Spinal cord (tissue), 10 donors: ENCODE measurements at places on chromosomes 11 and 22.

- H3K27me3 ChIP-seq = no peaks in the 10 kb centered on the region
- H3K27ac ChIP-seq = no peak overlapping the region
- H3K4me1 ChIP-seq = peaks cover 20% of the 10 kb centered on the region
- H3K36me3 ChIP-seq = no peaks in the 10 kb centered on the region
These were observed 7.4 kb upstream of the SLC22A12 start for GRCh38 chr11:64583296-64584262.

GRCh38 chr11:70660059-70660888 lies 261.9 kb downstream of the CTTN start:
- peaks cover 57% of the 10 kb centered on the region for H3K4me1 ChIP-seq
- peaks cover 5% of the 10 kb centered on the region for H3K36me3 ChIP-seq
- no peak overlapping the region for H3K27ac ChIP-seq
- DNase-seq = no peak
- peaks cover 2% of the 10 kb centered on the region for H3K27me3 ChIP-seq

- peaks cover 33% of the 10 kb centered on the region for H3K36me3 ChIP-seq
- H3K27ac ChIP-seq = peak overlapping the region; percentile 76
- DNase-seq = no peak
- peaks cover 25% of the 10 kb centered on the region for H3K4me1 ChIP-seq
- H3K4me3 ChIP-seq = no peak overlapping the region
These were observed 8.3 kb downstream of the SREBF2 start for GRCh38 chr22:41841085-41841712.

DNA sequence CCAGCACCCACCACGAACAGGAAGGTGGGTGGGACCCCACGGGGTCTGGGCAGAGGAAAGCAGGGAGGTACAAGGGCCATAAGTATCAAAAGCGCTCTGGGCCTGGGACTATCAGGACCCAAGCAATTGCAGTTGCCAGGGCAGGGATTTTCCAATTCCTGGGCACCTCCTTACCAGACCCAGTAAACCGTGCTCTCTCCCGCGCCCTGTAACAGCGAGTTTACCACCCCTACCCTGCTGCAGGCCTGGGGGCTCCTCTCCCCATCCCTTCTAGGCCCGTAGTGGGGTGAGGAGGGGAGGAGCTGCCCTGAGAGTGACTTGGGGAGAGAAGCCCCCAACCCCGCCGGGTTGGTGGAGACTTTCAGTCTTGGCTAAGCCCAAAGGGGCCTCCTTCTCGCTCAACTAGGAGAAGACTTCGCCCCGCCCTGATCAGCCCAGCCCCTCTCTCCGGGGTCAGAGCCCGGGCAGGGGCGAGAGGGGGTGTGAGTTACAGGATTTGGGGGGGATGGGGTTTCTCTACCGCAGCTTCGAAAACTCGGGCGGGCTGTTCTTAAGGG lies 5.4 kb downstream of the PAX6 start:
- peaks cover 38% of the 10 kb centered on the region for H3K4me1 ChIP-seq
- no peak overlapping the region for H3K27ac ChIP-seq
- peaks cover 99% of the 10 kb centered on the region for H3K27me3 ChIP-seq

DNA sequence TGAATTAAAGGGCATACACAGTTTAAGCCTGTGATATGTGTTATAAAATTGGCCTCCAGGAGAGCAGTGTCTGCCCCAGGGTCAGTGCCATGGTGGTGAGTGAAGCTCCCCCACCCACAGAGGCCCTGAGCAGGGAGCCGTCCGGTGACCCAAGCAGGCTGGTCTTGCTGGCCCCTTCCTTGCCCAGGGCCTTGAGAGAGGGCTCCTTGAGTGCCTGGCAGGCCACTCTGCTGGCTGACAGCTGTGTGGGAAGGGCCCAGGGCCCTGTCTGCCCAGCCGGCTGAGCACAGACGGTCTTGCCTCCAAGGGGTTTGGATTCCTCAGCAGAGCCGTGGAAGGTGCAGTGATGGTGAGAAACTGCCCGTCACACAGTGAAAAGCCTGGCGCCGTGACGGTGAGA lies 25.9 kb downstream of the PTDSS2 start:
- H3K27ac ChIP-seq = no peak overlapping the region
- no peak overlapping the region for H3K4me3 ChIP-seq
- no peak for DNase-seq
- H3K36me3 ChIP-seq = peaks cover 67% of the 10 kb centered on the region
- no peaks in the 10 kb centered on the region for H3K4me1 ChIP-seq
- H3K27me3 ChIP-seq = no peaks in the 10 kb centered on the region

DNA sequence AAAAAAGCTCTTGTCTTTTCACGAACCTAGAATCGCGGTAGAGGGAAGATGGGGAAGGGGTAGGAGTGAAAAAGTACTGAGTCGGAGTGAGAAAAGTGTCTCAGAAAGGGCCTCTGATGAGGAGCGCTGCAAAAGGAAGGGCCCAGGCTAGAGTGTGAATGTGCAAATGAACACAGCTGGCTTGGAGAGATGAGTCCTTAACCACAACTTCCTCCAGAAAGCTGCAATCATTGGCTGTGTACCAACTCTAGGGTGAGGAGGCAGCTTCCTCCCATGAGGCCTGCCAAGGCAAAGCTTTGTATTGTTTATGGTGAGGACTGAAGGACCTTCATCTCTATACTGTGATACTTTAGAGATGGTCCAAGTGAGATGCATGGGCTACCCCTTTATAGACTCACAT lies 566.9 kb upstream of the ANO5 start:
- no peaks in the 10 kb centered on the region for H3K36me3 ChIP-seq
- no peak for DNase-seq
- no peak overlapping the region for H3K27ac ChIP-seq

- no peak for DNase-seq
- no peak overlapping the region for H3K27ac ChIP-seq
- no peaks in the 10 kb centered on the region for H3K27me3 ChIP-seq
- H3K4me3 ChIP-seq = no peak overlapping the region
These were observed 283.3 kb downstream of the CADM1 start for GRCh38 chr11:115220911-115221310.

- no peak overlapping the region for H3K27ac ChIP-seq
- H3K4me1 ChIP-seq = no peaks in the 10 kb centered on the region
- no peak overlapping the region for H3K4me3 ChIP-seq
- DNase-seq = no peak
These were observed 23.3 kb upstream of the OR9Q2 start for GRCh38 chr11:58165504-58166106.
